ENCODE measurements at places on chromosomes 1 and 21. TPM values are rescaled to one million over a fixed set of nuclear protein-coding genes. Genes with fewer than 3 reads are reported as not detected.

Gene PTGFR
- 3.0 TPM for total RNA-seq

Gene L1TD1
- not detected for total RNA-seq

Gene BARHL2
- total RNA-seq, result not detected

Gene CCDC27
- not detected for total RNA-seq

Gene UBXN10
- 1.6 TPM for total RNA-seq

Gene SUSD4
- 11.2 TPM for total RNA-seq

Gene CD1B
- not detected for total RNA-seq

Gene SRSF4
- total RNA-seq, result 38.4 TPM

Gene RPTN
- total RNA-seq, result not detected

Gene IGFN1
- total RNA-seq, result not detected

Gene FCRL4
- not detected for total RNA-seq

Gene HSD3B2
- not detected for total RNA-seq

Gene ZNF496
- 18.6 TPM for total RNA-seq

Gene TRIM46
- total RNA-seq, result 21.1 TPM

Gene KRTAP13-4
- not detected for total RNA-seq

Gene CLDN17
- total RNA-seq, result not detected

Gene RHBDL2
- total RNA-seq, result not detected

Gene OR6K3
- total RNA-seq, result not detected

Gene SPRR2A
- total RNA-seq, result not detected

Gene GJA8
- not detected for total RNA-seq

Gene FGR
- total RNA-seq, result 0.78 TPM

Gene TP73
- 0.16 TPM for total RNA-seq

Gene APCS
- total RNA-seq, result not detected

Gene GPR157
- total RNA-seq, result 0.47 TPM

Gene LMOD1
- total RNA-seq, result 0.47 TPM

Gene HFM1
- 56.5 TPM for total RNA-seq

Gene GNAT2
- total RNA-seq, result not detected

Gene INTS7
- total RNA-seq, result 39.5 TPM

Gene TMEM269
- total RNA-seq, result 0.47 TPM

Gene CFHR2
- total RNA-seq, result not detected

Gene TAGLN2
- 28.1 TPM for total RNA-seq

Gene ZFP69B
- total RNA-seq, result 22.0 TPM

Gene FAM43B
- total RNA-seq, result 0.16 TPM

Gene OR2L13
- 3.4 TPM for total RNA-seq

Gene LAX1
- not detected for total RNA-seq

Gene TMEM125
- total RNA-seq, result 0.78 TPM

Gene MRPS21
- total RNA-seq, result 69.3 TPM

Gene CCDC17
- total RNA-seq, result 0.47 TPM

Gene IL12RB2
- 12.2 TPM for total RNA-seq

Gene TNFRSF18
- total RNA-seq, result not detected

Gene BLACAT1
- total RNA-seq, result 0.94 TPM

Gene UBE2U
- not detected for total RNA-seq

Gene IL24
- not detected for total RNA-seq

Gene MIXL1
- not detected for total RNA-seq

Gene LCE2B
- not detected for total RNA-seq

Gene FMO2
- total RNA-seq, result 0.31 TPM

Gene AGTRAP
- 4.2 TPM for total RNA-seq

Gene SMPDL3B
- not detected for total RNA-seq
